ENCODE measurements at places on chromosomes 6 and 20. TPM values are rescaled to one million over a fixed set of nuclear protein-coding genes. Genes with fewer than 3 reads are reported as not detected.
A peak's percentile ranks its signal among the peaks of the same experiment; 100 is the strongest.

Gene NCR2
- not detected for total RNA-seq

DNA sequence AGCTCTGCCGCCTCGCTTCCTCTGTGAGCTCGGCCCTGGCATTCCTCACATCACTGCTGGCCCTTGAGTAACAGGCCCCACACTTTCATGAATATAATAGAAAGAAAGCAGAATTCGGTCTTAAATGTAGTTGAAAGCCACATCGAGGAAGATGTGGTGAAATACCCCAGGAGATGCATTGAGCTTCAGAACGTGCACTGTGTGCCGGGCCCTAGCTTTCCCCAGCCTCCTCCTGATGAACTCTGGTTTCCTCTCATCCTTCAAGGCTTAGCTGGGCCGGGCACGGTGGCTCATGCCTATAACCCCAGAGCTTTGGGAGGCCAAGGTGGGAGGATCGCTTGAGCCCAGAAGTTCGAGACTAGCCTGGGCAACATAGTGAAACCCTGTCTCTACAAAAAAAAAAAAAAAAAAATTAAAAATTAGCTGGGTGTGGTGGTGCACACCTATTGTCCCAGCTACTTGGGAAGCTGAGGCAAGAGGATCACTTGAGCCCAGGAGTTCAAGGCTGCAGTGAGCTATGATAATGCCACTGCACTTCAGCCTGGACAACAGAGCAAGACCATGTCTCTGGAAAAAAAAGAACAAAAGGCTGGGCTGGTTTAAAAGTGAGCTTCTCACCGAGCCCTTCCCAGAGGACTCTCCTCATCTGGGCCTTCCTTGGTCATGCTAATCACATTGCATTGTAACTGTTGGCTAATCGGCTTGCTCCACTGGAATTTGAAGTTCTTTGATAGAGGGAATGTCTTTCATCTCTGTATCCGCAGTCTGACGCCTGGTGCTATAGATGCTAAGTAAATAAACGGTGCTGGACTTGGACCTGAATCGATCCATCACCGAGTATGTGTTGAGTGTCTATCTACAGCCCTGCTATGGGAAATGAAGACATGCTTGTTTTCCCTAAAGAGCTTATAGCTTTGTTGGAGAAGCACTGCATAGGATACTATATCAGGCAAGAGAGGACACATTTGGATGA lies 43.8 kb upstream of the FOXQ1 start:
- no peak overlapping the region for H3K27ac ChIP-seq
- DNase-seq, result no peak
- H3K4me3 ChIP-seq, result no peak overlapping the region
- H3K4me1 ChIP-seq, result no peaks in the 10 kb centered on the region
- H3K36me3 ChIP-seq, result no peaks in the 10 kb centered on the region
- H3K27me3 ChIP-seq, result no peaks in the 10 kb centered on the region

Gene SOX4
- total RNA-seq, result 6.4 TPM

GRCh38 chr20:48096957-48097890 lies 311.9 kb upstream of the SULF2 start:
- H3K27me3 ChIP-seq, result no peaks in the 10 kb centered on the region
- H3K27ac ChIP-seq, result no peak overlapping the region
- H3K4me3 ChIP-seq, result no peak overlapping the region
- no peaks in the 10 kb centered on the region for H3K36me3 ChIP-seq
- H3K4me1 ChIP-seq, result no peaks in the 10 kb centered on the region

Gene DSP
- 0.05 TPM for total RNA-seq

DNA sequence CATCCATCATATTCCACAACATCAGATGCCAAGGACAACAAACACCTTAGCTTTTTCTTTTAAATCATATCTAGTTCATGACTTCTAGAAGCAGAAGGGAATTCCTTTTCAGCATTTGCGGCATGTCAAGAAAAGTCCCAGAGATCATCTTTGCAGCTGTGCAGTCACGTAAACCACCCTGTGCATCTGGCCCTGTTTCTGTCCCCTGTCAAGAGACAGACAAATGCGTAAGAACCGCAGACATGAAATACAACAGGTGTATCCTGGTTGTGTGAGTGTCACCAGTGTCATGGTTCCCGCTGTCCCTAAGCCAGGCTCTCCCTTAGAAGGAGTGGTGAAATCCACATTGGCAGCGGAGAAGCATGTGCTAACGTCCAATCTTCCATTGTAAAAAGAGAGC lies 28.1 kb downstream of the LY86 start:
- H3K36me3 ChIP-seq, result no peaks in the 10 kb centered on the region
- DNase-seq, result peak; percentile 43
- peaks cover 37% of the 10 kb centered on the region for H3K4me1 ChIP-seq
- H3K27me3 ChIP-seq, result no peaks in the 10 kb centered on the region
- H3K4me3 ChIP-seq, result no peak overlapping the region
- no peak overlapping the region for H3K27ac ChIP-seq

Gene CPXM1
- total RNA-seq, result 0.49 TPM

DNA sequence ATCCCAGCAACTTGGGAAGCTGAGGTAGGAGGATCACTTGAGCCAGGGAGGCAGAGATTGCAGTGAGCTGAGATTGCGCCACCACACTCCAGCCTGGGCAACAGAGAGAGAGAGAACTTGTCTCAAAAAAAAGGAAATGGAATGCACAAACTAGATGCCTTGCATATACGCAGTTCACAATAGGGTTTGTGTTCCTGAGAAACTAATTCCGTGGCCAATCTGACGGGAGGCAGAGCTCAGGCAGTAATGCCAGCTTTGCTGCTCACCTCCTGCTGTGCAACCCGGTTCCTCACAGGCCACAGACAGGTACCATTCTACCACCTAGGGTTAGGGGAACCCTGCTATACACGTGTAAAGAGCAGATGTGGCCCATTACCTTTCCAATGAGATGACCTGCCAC lies 1.4 kb downstream of the CDK5RAP1 start:
- no peak for DNase-seq
- H3K36me3 ChIP-seq, result peaks cover 11% of the 10 kb centered on the region
- H3K4me1 ChIP-seq, result peaks cover 24% of the 10 kb centered on the region

GRCh38 chr20:24472426-24472825 lies 3.0 kb downstream of the SYNDIG1 start:
- H3K4me3 ChIP-seq, result no peak overlapping the region
- peaks cover 13% of the 10 kb centered on the region for H3K27me3 ChIP-seq
- no peaks in the 10 kb centered on the region for H3K36me3 ChIP-seq
- H3K4me1 ChIP-seq, result no peaks in the 10 kb centered on the region
- no peak for DNase-seq

Gene PDE7B
- total RNA-seq, result 0.14 TPM

Gene SLC22A3
- not detected for total RNA-seq

Gene VNN1
- total RNA-seq, result 1.1 TPM

Gene ATP9A
- 1.4 TPM for total RNA-seq

DNA sequence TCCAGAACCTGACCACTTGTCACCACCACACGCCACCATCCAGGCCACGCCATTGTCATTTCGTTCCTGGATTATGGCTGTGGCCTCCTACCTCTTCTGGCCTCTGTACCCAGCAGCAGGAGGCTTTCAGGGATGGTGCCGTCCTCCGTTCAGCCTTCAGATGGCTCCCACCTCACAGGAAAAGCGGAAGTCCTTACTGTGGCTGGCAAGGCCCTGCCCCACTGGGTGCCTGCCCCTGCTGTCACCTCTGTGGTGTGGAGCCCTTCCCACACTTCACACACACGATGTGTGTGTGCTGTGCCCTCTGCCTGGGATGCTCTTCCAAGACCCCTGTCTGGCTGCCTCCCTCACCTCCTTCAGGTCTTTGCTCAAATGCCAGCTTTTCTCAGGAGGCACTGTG lies 69.4 kb downstream of the INSM1 start:
- no peak for DNase-seq
- no peak overlapping the region for H3K4me3 ChIP-seq
- H3K27me3 ChIP-seq, result no peaks in the 10 kb centered on the region

All from natural killer cell (primary cell).